Right lung (tissue), 10 donors: ENCODE measurements at places on chromosomes 3 and 15.

GRCh38 chr3:27571345-27571744 lies 87.2 kb upstream of the SLC4A7 start:
- no peak for DNase-seq

DNA sequence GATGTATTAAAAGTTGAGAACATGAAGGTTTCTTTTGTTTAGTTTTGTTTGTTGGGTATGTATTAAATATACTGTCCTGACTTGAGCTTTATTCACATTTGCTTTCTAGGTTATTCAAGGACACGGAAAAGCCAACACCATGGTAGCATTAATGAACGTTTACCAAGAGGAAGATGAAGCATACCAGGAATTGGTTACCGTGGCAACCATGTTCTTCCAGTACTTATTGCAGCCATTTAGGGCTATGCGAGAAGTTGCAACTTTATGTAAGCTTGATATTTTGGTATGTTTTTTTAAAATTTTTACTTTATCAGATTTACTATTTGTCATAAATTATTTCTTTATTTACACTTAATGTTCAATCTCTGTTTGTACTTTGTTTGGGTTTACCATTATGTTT lies 3.6 kb downstream of the WHAMM start:
- DNase-seq, result no peak

DNA sequence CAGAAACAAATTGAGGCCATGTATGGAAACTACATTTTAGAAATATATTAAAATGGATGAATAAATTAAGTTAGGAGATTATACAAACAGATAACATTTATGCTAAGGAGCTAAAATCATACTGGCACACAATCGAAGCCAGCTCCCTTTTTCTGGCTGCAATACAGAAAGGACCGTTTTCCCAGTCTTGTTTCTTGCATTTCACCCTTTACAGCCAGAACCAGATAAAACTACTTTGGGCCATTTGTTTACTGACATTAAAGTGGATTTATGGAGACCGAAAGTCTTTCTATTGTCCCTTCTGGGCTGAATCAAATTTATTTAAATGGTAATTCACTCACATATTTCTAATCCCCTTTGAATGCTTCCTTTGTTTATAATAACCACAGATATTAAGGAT lies 50.1 kb upstream of the CNTN3 start:
- DNase-seq, result no peak

DNA sequence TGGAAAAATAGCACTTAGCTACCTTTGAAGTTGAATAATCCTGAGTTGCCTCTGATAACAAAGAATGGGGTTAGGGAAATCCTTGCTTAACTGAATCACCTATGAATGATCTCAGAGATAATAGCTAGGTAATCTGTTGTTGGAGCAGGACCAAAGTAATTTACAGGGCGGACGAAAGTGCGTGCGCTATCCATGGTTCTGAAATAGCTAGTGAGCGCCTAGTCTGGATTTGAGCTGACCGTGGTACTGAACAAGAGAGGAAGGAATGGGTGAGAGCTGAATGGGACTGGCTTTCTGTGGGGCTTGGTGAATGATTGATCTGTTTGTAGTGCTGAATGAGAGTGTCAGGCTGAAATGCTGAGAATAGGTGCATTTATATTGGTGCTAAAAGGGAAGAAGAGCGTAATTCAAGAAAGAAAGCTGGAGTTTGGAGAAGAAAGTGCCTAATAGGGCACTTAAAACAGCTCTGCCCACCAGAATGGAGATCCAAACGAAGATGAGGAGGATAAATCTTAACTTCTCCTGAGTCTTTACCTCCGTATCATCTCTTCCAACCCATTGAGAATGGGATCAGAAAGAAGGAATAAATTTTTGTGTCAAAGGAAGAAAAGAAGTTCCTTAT lies 10.1 kb downstream of the SCN10A start:
- peak; percentile 29 for DNase-seq

DNA sequence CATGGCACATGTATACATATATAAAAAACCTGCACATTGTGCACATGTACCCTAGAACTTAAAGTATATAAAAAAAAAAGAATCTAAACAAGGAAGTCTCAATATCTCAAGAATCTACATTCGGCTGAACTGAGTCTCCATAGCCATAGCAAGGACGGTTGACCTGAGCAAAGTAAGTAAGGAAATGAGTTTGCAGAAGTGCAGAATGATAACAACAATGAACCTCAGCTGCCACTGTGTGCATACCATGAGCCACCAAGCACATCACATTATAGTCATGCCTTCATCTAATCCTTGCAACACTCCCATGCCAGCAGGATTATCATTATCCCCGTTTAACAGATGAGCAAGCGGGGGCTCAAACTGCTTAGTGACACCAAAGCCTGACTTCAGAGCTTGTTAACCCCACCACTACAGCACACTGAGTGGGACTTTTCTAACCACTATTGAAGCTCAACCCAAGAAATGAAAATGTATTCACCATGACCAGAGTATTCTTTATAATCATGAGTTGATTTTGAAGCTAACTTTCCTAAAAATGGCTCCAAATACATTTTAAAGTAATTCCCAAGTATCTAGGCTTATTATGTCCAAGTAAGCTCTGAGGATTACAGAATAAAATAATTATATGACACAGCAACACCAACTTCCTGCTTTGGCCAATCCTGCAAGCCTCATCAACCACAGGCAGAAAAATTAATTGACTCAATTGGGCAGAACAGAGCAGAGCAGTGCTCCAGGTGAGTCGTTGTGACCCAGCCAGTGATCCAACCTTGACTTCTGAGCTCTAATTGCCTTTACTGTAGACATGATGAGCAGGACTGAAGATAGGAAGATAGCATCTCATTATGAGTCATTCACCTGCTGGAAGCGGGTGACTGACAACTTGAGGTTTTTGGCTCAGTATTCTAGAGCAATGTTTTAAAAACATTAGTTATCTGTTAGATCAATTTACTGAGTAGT lies 47.3 kb upstream of the IL12A start:
- no peak for DNase-seq

GRCh38 chr3:150303768-150304167 lies 104.3 kb upstream of the TSC22D2 start:
- DNase-seq, result no peak

DNA sequence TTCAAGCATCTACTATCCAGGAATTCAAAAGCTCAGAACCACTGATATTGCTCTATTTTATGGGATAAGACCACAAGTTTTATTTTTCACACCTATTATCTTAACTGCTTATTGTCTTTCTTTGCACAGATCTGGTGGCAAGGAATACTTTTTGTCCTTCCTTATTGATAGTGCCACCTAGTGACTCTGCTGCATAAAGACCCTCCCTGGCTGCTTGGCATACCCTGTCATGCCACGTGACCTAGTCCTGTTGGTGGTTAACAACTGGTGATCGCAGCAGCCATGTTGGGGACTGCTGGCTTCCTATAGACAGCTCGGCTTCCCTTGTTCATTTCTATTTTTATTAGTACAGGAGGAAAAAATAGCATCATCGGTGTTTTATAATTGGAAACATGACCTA lies 236.3 kb downstream of the MEX3B start:
- DNase-seq, result no peak

DNA sequence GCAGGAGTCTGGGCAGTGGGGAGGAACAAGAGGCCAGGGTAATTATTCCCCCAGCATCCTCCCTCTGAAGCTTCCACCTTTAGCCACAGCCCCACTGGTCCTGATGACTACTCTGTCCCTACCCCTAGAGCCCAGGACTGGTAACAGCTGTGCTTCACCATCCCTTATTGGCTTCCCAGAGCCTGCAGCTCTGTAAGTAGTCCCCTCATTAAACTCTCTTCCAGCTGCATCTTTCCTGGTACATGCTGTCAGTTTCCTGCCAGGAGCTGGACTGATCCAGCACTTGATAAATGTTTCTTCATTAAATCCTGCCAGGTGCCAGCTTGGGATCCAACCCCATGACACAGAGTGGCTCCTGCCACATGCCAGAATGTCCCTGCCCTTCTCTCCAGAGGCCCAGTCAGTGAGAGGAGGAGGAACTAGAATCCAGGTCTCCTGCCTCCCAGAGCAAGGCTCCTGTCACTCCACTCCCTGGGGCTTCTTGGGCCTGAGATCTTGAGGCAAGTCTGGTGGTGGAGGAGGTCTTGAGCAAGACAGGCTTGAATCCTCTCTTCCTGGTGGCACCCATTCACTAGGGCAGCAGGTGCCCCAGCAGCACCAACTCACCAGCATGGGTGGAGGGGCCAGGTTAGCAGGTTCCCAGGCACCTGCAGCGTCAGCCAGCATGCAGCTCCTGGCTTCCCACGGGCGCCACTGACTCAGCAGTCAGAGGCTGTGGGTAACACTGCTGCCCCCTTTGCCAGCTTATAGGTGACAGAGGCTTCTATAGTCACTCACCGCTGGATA lies 27.6 kb downstream of the FBXW12 start:
- no peak for DNase-seq

GRCh38 chr3:129888771-129889170 lies 4.7 kb downstream of the TMCC1 start:
- no peak for DNase-seq

GRCh38 chr3:30007668-30008067 lies 598.7 kb upstream of the TGFBR2 start:
- no peak for DNase-seq

DNA sequence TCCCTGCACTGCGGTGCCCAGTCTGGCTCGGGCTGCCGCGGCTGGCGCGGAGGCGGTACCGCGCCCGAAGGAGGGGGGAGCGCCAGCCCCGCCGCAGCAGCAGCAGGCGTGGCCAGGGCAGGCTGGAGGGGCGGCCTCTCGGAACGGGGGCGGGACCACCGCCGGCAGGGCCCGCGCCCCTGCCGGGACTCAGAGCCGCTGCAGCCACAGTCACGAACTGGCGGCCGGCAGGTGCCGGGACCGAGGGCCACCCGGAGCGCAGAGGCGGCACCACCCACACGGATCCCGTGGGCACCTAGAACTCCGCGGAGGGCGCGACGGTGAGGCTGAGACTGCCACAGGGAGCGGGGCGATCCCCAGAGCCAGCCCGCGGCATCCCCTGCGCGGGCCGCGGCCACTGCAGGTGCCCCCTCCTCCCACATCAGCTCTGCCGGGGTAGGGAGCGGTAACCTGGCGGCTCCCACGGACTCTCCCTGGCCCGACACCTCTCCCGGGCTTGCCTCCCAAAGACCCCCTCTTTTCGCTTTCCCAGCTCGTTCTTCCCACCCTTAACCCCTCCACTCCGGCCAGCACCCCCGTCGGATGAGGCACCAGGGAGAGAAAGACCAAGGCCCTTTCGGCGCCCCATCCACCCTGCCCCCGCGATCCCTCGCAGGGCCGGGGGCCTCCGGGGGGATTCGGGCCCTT lies at the start of gene VWA5B2:
TSS of gene VWA5B2 (plus strand) at position 192 of the 687 bp plus-strand sequence. CDS start 944 bp downstream, outside the sequence.
- no peak for DNase-seq

GRCh38 chr3:178139116-178139515 lies 397.1 kb upstream of the KCNMB2 start:
- DNase-seq, result no peak
